ENCODE measurements at places on chromosomes 12 and 14. TPM values are rescaled to one million over a fixed set of nuclear protein-coding genes. Genes with fewer than 3 reads are reported as not detected.
A peak's percentile ranks its signal among the peaks of the same experiment; 100 is the strongest.

DNA sequence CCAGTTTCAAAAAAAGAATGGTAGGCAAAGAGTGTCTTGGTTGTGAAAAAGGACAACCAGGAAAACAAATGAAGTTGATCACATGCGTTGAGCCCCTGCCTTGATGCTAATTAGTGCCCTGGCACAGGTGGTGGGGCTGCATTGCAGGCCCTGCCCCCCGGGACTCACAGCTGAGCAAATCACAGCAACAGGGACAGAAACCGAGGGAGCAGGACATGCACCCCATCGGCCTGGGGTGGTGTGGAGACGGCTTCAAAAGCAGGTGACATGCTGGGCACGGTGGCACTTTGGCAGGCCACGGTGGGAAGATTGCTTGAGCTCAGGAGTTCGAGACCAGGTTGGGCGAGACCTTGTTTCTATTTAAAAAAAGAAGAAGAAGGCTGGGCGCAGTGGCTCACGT lies 1.1 kb upstream of the PAPLN start:
- no peak for DNase-seq

GRCh38 chr14:23209651-23210423 lies 26.4 kb upstream of the SLC7A8 start:
- DNase-seq = peak; percentile 27

DNA sequence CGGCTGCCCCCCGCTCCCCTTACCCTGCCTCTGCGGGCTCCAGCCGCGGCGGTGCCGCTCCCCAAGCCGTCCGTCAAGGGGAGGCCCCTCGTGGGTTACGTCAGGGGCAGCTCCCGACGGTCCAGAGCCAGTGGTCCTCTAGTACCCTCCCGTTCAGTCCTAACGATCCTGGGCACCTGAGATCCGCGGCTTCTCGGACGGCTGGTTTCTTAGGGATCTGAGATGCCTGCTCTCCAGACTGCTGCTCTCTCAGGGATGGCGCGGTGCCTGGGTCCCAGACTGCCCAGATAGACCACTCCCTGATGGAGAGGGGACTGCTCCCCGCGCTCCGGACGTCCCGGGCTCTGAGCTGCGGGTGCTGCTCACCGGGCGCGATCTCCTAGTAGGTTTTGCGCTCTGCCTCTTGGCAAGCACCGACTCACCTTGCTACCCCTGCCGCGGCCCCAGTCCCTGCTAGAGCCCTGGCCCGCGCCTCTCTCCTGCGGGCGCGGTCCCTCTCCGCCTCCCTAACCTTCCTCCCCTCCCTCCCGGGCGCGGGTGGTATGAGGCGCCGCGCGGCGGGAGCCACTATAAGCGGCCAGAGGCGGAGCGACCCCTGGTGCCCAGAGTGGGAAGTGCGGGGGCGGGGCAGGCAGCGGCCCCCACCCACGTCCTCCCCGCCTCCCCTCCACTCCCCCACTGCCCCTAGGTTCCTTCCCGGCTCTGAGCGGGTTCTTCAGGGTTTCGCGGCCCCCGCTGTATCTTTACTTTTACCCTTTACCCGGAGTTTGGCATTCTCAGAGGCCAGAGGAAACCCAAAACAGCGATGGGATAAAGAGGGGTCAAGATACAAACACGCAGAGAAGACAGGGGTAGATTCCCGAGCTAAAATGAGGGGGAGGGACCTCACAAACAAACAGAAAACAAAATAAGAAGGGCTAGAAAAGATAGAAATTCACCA lies at the start of gene C1QL4:
TSS of gene C1QL4 (minus strand) at position 544 of the 940 bp plus-strand sequence. CDS start 711 bp downstream, outside the sequence.
- DNase-seq = no peak

- no peak for DNase-seq
Measured at GRCh38 chr12:108210001-108210400, 80.9 kb downstream of the WSCD2 start.

DNA sequence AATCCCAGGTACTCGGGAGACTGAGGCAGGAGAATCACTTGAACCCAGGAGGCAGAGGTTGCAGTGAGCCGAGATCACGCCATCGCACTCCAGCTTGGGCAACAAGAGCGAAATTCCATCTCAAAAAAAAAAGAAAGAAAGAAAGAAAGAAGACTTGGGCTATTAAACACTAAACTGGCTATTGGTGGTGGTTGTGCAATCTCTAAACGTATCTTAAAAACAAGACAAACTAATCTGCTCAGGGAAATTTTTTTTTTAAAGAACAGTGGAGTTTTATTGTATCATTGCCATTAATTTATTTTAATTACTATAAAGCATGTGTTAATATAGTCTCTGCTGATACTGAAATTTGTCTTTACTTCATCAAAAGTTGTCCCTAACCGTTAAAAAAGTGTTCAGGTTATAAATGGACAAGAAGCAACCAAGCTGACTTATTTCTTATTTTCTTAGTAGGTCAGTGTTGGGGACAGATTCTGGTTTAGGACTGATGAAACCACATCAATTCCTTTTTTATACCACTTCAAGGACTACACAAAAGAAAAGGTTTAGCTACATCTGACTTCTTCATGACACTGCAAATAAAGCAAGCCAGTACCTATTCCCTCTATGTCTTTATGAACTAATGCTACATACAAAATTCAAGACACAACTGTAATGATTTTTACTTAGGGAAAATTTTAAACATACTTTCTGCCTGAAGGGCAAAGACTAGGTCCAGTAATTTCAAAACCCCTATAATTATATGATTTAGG lies 68.7 kb upstream of the KRAS start:
- no peak for DNase-seq

- no peak for DNase-seq
Measured at GRCh38 chr12:104340177-104340576, 36.6 kb downstream of the EID3 start.

DNA sequence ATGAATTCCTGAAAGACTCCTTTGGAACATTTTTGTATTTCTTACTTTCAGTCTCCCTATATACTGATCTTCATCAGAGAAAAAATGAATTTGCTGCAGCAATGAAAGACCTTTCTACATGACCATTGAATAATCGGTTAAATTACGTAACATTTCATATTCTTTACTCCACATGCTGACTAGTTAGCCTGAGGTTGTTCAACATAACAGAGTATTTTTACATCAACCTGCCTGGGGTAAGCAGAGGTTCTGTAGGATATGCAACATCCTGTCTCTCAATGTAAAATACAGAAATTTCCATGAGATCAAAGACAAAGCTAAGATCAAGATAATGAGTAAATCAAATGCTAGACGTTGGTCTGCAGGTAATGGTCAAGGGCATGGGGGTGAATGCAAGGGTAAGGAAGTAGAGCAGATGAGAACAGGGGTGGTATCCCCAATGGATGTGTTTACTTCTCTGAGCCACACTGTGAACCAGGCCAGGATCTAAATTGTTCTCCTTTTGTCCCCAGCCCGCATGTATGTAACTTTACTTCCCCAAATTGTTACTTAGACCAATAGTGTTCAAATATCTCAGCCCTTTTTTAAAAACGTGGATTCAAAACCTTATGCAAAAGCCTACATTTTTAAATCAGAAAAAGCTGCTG lies 45.4 kb downstream of the DUSP6 start:
- no peak for DNase-seq

DNA sequence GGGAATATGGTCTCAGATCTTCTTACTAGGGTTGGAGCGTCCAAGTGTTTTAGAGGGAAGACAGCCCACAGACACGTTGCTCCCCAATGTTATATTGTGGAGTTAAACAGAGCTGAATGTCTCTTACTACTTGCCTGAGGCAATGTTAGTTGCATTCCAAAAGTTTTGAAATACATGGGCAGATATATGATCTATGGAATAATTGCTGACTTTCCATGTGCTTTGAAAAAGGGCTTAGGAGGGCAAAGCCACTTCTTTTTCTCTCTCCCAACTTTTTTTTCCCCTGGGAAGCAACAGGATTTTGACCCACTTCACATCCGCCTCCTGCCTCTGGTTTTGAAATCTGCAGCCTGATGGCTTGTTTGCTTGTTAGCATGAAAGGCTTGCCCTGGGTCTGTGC lies 33.7 kb upstream of the PAX9 start:
- no peak for DNase-seq

DNA sequence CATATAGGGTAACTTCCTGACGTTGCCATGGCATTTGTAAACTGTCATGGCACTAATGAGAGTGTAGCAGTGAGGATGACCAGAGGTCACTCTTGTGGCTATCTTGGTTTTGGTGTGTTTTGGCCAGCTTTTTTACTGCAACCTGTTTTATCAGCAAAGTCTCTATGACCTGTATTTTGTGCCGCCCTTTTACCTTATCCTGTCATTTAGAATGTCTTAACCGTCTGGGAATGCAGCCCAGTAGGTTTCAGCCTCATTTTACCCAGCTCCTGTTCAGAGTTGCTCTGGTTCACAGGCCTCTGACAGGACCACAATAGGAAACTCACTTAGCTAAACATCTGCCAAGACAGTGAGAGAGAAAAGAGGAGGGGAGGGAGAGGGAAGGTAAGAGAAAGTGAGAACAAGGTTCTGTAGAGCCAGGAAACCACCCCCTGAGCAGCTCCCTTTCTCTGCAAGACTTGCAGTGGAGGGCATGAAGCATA lies 64.8 kb upstream of the PLEKHG3 start:
- DNase-seq = no peak

GRCh38 chr12:117466677-117467362 lies 105.4 kb upstream of the NOS1 start:
- no peak for DNase-seq

GRCh38 chr12:67457778-67458665 lies 188.9 kb downstream of the CAND1 start:
- no peak for DNase-seq

- DNase-seq = no peak
Measured at GRCh38 chr12:124179936-124180607, 114.8 kb upstream of the RFLNA start.

DNA sequence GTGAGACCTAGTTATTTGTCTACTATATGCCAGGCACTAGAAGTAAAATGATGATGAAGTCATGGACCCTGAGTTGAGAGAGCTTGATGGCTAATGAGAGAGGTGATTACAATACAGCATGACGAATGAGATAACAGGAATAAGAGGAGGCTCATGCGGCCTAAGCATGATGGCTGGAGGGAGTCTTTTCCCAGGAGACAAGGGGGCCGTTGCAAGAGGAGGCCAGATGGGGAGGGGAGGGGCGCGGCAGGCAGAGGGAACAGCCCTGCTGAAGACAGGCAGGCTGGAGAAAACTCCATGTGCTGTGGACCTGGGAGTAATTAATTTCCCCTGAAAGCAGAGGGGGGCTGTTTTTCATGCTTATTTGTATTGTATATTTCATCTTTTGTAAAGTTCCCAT lies 144.7 kb upstream of the RFLNA start:
- DNase-seq = no peak

DNA sequence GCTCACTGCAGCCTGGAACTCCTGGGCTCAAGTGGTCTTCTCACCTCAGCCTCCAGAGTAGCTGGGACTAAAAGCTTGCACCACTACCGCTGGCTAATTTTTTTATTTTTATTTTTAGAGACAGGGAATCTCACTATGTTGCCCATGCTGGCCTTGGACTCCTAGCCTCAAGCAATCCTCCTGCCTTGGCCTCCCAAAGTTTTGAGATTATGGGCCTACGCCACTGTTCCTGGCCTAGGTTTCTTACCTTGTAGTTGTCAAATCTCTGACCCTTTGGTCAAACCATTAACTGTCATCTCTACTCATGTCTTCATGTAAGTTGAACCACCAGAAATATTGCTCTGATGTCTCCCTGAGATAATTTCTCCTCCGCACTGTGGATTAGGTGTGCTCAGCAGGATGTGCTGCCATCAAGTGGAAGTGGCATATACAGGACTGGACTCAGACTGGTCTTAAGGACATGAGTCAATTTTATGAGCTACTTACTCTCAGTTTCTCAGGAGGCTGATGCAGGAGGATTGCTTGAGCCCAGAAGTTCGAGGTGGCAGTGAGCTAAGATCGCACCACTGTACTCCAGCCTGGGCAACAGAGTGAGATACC lies 28.5 kb downstream of the ACTR6 start:
- DNase-seq = no peak

DNA sequence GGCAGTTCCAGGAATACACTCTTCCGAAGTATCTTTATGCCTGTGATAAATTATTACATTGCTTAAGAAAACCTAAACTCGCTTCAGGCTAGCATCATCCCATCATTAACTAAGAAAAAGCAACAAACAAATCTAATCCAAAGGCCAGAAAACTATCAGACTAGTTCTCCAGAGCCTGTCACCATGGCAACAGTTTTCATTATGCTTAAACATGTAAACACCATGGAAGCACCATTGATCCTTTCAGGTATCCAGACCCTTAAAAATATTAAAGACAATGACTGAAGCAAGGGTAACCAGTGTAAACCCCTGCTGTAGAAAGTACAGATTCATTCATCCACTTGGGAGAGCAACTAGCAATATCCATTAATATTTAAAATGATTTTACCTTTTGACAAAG lies 9.8 kb downstream of the DAD1 start:
- no peak for DNase-seq

- no peak for DNase-seq
Measured at GRCh38 chr14:84783511-84783910, 746.4 kb upstream of the FLRT2 start.

- DNase-seq = no peak
Measured at GRCh38 chr14:93946104-93946503, 19.0 kb downstream of the FAM181A start.

- DNase-seq = no peak
Measured at GRCh38 chr12:19706936-19707335, 267.6 kb downstream of the AEBP2 start.

DNA sequence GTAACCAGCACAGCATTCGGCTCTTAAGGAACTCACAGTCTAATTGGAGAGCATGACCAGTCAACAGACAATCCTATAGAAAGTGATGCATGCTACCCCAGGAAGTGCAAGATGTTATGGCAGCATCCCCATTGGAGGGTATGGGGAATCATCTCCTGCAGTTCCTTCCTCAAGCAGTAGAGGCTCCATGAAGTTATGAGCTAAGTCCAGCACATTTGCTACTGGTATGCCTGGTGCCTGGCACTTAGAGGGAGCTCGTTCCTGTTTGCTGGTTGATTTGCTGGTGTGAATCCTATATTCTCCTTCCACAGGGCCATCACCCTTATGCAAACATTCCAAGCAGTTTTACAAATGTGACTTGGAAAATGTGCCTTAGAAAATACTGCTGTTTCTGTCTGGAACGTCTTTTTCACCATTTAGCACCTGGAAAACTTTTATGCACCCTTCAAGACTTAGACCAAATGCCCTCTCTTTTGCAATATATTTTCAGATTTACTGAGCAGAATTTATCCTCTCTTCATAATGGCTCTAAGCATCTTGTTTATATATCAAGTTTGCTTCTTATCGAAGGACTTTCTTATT lies 136.1 kb upstream of the WSCD2 start:
- DNase-seq = no peak

DNA sequence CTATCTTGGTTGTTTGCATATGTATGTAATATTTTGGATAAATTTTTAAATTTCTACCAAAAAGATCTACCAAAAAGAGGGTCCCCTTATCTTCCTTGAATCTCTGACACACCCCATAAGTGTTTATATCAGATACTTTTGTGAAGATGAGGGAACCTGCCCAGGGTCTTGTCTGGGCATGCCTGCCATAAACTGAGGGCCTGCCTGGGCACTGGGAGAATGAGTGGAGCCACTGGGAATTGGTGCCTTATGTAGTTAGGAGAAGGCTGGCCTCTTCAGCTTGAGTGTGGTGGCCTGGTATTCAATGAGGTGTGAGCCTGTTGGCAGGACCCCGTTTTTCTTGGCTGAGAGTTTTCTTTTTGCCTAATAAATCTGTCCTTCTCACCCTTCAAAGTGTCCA lies 46.5 kb downstream of the OR9K2 start:
- DNase-seq = no peak

The HOXC12 gene
- total RNA-seq = not detected

The SLC4A8 gene
- total RNA-seq = 1.1 TPM

The OR8S1 gene
- total RNA-seq = not detected

The LBHD2 gene
- not detected for total RNA-seq

The KRT72 gene
- total RNA-seq = not detected

The HHIPL1 gene
- 4.9 TPM for total RNA-seq

The BRMS1L gene
- 5.2 TPM for total RNA-seq

The CNTN1 gene
- total RNA-seq = 2.3 TPM

The EVL gene
- 69.2 TPM for total RNA-seq

The HSP90AA1 gene
- total RNA-seq = 1,253 TPM

All from epithelial cell of proximal tubule (primary cell).